ENCODE measurements at places on chromosomes 7 and 10. TPM values are rescaled to one million over a fixed set of nuclear protein-coding genes. Genes with fewer than 3 reads are reported as not detected.

GRCh38 chr10:114714281-114714741 is 56.2 kb upstream of the ABLIM1 start:
- no peak for DNase-seq

DNA sequence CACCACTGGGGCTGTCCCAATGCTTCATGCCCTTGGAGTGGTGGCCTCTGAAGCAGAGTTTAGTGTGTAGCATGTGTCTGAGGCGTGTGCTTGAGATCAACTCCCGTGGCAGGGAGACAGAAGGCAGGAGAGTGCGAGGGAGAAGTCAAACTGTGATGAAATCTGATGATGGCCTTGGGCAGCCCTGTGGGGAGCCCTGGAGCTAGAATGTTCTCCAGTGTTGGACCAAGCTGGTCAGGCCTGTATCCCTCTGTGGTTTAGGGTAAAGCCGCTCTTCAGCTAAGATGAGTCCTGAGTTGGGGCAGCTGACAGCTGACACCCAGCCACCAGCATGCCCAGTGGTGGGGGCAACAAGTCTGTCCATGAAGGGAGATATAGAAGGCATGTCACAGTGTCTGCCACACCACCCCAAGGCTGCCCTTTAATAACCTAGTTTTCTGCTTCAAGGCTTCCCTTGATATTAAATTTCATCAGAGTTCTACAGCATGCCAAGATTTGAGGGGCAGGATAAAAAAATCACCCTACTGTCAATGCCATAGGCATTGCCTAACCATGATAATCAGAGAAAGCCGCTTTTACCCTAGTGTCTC is 170.5 kb upstream of the SVIL start:
- no peak for DNase-seq

- DNase-seq = no peak
Observed at GRCh38 chr10:48224296-48224695, 50.2 kb downstream of the FRMPD2 start.

- DNase-seq = no peak
Observed at GRCh38 chr7:155700847-155701246, 56.4 kb downstream of the RBM33 start.

DNA sequence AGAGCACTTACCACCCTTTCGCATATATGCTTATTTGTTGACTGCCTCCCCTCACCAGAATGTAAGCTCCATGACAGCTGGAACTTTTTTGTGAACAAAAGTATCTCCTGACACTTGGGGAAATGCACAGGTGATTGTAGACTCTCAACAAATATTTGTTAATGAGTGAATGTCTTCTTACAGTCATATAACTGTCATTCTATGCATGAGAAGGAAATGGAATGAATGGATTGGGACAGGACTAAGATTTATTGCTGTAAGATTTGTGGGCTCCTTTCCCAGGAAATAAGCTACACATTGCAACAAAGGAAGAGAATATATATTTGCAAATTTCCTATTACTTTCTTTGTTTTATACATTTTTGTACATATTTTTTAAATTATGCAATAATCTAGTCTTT is 48.5 kb downstream of the FEZF1 start:
- DNase-seq = no peak

GRCh38 chr10:369684-370448 is 234.6 kb downstream of the ZMYND11 start:
- DNase-seq = peak; percentile 72

- DNase-seq = no peak
Observed at GRCh38 chr10:128599538-128599937, 473.3 kb upstream of the MKI67 start.

DNA sequence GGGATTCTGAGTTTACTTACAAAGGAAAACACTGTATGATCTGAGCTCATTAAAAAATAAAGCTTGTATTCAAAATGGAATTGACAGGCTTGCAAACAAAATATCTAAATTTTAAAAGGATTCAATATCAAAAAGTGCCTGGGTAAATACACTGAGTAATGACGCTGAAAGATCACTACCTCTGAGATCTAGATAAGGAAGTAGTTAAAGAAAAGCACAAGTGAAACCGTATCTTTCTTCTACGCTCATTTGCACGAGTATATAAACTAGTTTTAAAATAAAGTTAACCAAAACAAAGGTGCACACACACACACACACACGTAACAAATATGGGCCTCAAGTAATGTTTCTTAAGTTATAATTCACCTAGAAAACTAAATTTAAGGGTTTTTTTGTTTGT is 93.4 kb downstream of the SNX13 start:
- no peak for DNase-seq

DNA sequence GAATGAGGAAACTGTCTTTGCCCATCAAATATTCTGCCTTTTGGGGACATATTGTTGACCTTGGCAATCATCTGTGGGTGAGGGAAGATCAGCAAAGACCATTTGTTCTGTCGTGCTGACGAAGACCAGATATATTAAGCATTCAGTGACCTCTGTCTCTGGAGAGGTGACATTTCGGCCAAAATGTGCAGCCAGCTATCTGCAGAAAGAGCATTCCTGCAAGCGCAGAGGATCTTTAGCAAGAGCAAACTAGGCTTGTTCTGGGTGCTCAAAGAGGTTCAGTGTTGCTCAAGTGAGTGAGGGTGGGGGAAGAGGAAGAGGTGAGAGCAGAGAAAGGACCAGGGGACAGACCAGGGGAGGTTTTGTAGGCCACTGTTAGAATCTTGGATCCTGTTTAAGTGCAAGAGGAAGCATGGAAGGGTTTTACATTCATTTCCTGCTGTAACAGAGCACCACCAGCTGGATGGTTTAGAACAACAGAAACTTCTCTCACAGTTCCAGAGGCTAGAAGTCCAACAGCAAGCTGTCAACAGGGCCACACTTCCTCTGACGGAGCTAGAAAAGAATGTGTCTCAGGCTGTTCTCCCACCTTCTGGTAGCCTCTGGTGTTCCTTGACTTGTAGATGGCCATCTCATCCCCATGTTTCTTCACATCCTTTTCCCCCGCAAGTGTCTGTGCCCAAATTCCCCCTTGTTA is 11.2 kb downstream of the C10orf120 start:
- DNase-seq = no peak

DNA sequence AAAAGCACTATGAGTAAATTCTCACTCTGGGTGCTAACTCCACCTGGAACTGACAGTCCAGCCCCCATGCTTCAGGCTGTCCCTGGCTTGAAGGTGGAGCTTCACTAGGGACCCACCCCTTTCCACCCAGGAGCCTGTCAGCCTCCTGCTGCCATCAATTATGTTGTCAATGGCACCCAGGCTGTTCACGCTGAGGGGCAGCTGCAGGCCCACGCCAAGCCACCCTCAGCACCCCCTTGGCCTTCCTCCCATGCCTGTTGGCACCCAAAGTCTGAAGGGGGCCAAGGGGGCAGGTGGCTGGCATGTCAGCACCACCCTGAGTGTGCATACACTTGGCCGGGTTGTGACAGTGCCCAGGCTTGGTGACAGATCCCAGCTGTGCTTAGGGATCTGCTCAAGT is 149.3 kb downstream of the NXPH1 start:
- no peak for DNase-seq

DNA sequence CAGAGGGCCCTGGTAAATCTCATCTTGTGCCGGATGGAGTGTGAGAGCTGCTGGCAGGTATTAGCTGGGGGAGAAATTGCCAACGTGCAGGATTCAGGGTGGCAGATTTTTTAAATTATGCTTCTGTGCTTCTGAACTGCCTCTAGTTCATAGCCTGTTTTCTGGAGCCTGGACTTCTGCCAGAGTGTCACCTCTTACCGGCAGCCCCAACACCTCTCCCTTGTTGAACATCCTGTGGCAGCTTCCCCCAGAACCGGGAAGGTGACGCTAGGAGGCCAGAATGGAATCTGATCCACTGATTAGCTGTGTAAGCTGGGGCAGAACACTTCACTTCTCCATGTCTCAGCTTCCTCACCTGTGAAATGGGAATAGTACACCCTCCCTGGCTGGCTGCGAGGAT is 5.1 kb downstream of the VWA2 start:
- no peak for DNase-seq

- no peak for DNase-seq
Observed at GRCh38 chr7:74455928-74456327, 2.2 kb downstream of the GTF2IRD1 start.

DNA sequence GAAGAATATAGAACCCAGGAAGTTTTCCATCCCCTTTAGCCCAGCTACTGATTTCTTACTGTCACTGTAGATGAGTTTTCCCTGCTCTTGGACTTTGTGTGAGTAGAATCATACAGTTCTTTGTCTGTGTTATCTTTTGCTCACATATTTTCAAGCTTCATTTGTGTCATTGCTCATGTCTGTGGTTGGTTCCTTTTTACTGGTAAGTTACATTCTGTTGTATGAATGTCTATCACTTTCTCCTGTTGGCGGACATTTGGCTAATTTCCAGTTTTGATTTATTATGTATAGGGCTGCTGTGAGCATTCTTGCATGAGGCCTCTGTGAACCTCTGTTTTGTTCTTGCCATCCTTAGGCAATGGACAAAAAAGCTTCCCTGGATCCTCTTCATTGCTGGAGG is 5.3 kb downstream of the GLRX3 start:
- no peak for DNase-seq

- no peak for DNase-seq
Observed at GRCh38 chr7:104264285-104264684, 56.5 kb upstream of the ORC5 start.

DNA sequence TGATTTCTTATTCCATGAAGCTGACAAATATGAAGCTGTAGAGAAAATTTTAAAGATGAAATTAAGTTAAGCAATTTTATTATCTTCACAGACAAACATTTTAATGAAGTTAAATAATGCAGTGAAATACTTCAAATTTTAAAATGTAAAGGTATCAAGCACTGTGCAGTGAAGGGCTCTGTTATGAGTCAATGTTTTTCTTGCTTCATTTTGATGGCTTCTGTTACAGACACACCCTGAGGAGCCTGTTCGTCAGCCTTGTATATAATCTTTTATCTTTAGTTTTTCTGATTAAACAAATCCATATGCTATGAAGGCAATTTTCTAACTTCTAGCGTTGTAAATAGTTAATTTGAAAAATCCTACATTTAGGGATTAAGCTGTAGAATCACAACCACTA is 18.5 kb downstream of the VSTM2A start:
- DNase-seq = no peak

DNA sequence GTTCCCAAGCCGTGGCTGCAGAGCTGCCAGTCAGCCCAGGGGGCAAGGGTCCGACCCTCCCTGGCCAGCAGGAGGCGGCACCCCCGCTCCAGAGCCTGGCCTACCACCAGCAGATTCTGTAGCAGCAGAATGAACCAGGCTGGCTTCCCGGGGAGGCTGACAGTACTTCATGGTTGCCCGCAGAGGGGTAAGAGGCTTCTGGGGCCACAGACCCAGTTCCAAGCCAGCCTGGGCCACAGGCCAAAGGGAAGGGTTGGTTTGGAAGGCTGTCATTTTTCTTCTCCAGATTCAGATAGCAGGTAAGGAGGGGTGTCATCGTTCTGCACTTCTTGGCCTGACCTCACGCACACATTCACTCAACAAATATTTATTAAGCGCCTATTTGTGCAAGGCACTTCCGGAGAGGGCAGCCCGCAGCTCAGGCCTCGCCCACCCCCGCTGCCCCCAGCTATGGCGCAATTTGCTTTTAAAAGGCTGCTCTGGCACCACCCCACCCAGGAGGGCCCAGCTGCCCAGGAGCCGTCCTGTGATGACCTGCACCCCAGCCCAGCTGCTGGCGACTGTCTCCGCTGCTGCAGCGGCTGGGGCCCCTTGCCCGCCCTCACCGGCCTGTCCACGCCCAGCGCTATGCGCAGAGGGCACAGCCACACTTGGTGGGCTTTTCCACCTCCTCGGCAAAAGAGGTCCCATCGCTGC is 168.5 kb downstream of the LCOR start:
- no peak for DNase-seq

GRCh38 chr10:5434017-5434753 is 21.8 kb downstream of the NET1 start:
- DNase-seq = no peak

DNA sequence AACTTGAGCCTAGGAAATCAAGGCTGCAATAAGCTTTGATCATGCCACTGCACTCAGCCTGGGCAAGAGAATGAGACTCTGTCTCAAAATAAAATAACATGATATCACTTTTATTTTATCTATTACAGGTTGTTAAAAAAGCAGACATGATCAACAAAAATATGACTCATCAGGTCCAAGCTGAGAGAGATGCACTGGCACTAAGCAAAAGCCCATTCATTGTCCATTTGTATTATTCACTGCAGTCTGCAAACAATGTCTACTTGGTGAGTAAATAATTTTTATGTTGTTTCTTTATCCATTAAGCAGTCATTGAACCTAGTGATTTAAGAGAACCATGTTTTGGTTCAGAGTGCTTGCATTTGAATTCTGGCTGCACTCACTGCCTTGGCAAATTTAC is 3.3 kb downstream of the MASTL start:
- no peak for DNase-seq

GRCh38 chr7:64686493-64687184 is 20.7 kb downstream of the ZNF107 start:
- no peak for DNase-seq

DNA sequence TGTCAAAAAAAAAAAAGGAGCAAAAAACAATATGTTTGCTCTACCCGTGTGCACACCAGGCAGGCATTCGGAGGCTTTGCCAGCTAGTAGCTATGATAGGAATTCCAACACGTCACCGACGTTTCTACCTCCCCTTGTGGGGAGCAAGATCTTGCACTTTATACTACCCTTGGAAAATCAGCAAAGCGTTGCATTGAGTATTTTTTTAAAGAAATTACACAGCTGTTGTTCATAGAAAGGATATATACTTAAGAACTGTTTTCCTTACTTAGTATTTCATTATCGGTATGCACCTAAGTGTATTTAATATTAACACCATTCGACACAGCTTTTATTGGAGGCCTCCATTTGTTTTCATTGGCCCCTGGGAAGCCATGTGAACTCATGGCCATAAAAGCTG is 159.9 kb upstream of the MGMT start:
- no peak for DNase-seq

Gene MSS51
- 6.3 TPM for total RNA-seq

Gene GPR22
- not detected for total RNA-seq

Gene PNLIPRP2
- total RNA-seq = not detected

Gene ACSM6
- total RNA-seq = not detected

Gene CALHM3
- total RNA-seq = not detected

Gene TMEM213
- not detected for total RNA-seq

Gene IL6
- 112 TPM for total RNA-seq

Gene CYP2C18
- total RNA-seq = not detected

Gene DPYSL4
- total RNA-seq = 1.4 TPM

Gene RHOBTB1
- 22.8 TPM for total RNA-seq

Gene ZNF775
- total RNA-seq = 3.1 TPM

Gene ELOVL3
- not detected for total RNA-seq

Gene SEMA3E
- total RNA-seq = 35.0 TPM

Gene AFAP1L2
- 16.3 TPM for total RNA-seq

Gene NRP1
- total RNA-seq = 111 TPM

Gene LOXL4
- 29.9 TPM for total RNA-seq
